ENCODE measurements at places on chromosomes 3 and 15.

DNA sequence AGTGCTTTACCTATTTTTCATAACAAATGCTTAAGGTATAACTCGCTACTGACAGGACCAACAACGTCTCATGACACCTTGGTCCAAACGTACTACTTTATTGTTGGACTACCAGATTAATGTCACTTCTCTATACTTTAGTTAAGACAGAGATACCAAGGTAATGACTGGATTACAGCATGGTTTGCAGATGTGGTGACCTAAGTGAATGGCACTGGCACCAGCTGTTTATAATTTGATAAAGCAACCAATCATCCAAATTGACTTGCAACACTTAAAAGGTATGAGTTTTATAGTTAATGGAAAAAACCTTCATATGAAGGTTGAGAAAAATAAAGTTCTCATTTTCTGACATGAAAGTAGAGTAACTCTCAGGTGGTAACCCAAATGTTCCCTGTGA is 209.0 kb downstream of the NEK10 start:
- DNase-seq, result no peak

DNA sequence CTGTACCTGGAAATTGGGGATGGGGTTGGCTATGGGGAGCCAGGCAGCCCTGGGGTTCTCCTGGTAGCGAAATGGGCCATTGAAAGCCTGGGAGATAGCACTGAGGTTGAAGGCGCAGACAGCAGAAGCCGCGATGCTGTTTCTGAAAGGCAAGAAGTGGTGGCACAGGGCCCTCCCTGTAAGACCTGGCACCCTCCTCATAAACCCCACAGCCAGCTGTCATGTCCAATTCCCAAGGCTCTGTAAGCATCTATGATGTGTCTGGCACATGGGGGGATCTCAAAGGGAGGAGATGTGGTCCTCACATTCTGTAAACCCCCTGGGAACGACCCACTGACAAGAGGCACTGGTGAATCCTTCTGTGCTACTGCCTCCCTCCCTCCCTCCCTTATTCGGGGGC is 104.0 kb downstream of the SEMA5B start:
- no peak for DNase-seq

GRCh38 chr3:134618478-134619300 is 32.1 kb downstream of the KY start:
- no peak for DNase-seq

- DNase-seq, result no peak
Observed at GRCh38 chr3:133294253-133294652, 105.6 kb upstream of the BFSP2 start.

GRCh38 chr3:111047812-111048435 is 23.7 kb upstream of the NECTIN3 start:
- no peak for DNase-seq
